ENCODE measurements at places on chromosomes 5 and 9.

GRCh38 chr9:127974769-127975261 lies 6.0 kb downstream of the EEIG1 start:
- no peak for DNase-seq

- DNase-seq, result no peak
Measured at GRCh38 chr5:171425596-171426244, 6.3 kb downstream of the FGF18 start.

DNA sequence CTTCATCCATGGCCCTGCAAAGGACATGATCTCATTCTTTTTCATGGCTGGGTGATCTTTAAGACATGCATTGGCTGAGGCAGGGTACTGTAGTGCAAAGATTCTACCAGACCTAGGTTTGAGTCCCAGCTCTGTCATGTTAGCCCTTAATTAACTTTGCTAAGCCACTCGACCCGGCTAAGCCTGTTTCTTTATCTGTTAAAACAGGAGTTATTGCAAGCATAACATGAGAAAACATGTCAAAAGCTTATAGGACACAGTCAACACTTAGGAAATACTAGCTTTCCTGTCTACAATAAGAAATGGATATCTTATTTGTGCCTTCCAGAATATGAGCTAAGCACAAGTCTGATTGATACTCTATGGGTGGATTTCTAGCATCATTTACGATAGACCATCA lies 92.6 kb downstream of the RASEF start:
- DNase-seq, result no peak

DNA sequence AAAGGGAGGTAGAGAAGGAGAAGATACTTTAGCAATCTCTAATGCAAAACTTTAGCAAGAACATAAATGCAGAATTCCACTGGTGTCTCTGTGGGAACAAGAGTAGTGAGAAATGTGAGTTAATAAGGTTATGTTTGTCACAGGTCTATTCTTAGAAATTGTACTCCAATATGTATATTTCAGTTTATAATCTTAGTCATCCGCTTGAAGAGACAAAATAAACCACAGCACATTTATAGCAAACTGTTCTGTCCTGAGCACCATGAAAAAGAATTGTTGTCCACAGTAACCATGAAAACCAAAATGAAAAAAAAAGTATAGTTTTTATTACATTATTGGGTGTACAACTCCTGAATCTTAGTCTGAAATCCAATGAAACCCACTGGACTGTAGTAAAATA lies 93.6 kb upstream of the TSLP start:
- no peak for DNase-seq

GRCh38 chr5:93596676-93597490 lies 13.9 kb downstream of the NR2F1 start:
- no peak for DNase-seq

- no peak for DNase-seq
Measured at GRCh38 chr5:138698713-138699112, 54.5 kb upstream of the CTNNA1 start.

- DNase-seq, result no peak
Measured at GRCh38 chr5:35890021-35891020, 33.6 kb downstream of the IL7R start.

DNA sequence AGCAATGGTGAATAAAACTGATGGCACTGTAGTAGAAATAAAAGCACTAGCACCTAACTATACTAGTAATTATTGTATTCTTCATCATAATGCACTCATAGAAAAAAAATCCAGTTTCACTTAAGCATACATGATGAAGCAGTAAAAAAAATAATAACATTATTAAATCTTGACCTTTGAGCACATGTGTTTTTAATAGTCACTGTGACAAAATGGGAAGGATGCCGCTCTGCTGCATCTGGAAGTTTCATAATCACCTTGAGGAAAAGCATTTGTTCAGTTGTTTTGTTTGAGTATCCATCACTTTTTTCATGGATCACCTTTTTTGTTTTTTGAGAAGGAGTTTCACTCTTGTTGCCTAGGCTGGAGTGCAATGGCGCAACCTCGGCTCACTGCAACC lies 13.2 kb downstream of the OR2K2 start:
- DNase-seq, result no peak

- no peak for DNase-seq
Measured at GRCh38 chr5:135191084-135191826, 157.2 kb upstream of the PITX1 start.

GRCh38 chr9:128454991-128455390 lies 815 bp upstream of the ODF2 start:
- no peak for DNase-seq

GRCh38 chr5:88760527-88760926 lies 122.5 kb downstream of the MEF2C start:
- DNase-seq, result no peak

GRCh38 chr5:60208716-60209115 lies 315.2 kb upstream of the PDE4D start:
- DNase-seq, result no peak

DNA sequence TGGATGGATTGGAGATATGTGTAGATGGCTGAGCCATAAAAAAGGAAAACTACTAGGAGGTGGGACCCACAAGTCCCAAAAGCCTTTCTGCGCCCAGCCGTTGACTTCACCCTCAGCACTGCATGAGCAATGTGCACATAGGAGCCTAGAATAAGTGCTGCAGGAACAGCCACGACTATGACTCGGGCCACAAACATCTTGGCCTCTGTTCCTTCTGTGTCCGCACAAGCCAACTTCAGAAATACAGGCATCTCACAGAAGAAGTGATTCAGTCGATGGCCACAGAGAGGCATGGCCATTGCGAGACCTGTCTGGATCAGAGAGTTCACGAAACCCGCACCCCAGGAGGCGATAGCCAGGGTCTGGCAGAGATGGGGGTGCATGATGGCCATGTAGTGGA lies 587 bp downstream of the OR2Y1 start:
- DNase-seq, result no peak

DNA sequence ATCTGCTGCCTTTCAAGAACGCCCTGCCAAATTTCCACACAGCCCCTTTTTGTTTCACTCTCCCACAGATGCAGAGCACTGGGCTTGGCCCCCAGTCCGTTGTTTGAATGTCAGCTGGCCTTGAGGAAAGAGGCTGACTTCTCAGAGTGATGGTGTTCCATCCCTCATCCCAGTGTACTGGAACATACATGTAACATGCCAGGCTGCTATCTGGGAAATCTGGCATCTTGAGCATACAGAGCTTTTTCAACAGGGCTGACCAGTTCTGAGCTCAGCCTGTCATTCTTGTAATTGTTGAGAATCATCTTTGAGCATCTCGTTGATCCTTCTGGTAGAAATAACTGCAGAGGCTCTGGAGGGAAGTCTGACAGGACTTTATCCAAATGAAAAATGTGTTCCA lies 2.8 kb downstream of the GALNT10 start:
- no peak for DNase-seq

DNA sequence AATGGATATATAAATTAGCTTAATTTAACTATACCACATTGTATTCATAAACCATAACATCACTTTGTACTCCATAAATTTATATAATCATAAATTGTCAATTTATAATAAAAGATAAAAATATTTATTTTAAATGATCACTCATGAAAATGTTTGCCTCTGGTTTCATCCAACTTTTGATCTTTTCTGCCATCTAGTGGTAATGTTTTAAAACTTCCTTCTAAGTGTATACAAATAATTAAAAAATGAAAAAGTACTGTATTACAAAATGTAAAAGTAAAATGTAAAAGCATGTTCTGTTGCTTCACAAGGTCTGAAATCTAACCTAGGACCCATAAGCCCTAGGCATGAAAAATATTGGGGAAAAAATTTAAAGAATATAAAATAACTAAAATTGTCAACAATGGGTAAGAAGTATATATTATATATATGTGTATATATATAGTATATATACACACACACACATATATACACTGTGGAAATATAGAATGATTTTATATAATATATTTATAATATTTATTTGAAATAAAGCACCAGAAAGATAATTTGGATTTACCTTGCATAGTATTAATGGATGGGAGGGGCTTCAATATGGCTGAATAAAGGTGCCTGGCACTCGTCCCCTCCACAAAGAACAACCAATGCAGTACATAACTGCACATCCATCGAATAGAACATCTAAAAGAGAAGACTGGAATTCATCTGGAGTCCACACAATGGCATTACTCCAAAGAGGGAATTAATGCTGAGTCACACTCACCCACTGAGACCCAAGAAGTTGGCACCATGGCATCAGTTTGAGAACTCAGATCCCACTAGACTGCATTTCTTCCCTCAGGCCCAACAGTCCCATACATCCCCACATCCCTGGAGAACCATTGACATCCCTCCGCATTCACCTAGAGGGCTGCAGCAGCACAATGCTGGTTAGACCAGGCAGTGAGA lies 32.5 kb downstream of the ANXA1 start:
- no peak for DNase-seq

DNA sequence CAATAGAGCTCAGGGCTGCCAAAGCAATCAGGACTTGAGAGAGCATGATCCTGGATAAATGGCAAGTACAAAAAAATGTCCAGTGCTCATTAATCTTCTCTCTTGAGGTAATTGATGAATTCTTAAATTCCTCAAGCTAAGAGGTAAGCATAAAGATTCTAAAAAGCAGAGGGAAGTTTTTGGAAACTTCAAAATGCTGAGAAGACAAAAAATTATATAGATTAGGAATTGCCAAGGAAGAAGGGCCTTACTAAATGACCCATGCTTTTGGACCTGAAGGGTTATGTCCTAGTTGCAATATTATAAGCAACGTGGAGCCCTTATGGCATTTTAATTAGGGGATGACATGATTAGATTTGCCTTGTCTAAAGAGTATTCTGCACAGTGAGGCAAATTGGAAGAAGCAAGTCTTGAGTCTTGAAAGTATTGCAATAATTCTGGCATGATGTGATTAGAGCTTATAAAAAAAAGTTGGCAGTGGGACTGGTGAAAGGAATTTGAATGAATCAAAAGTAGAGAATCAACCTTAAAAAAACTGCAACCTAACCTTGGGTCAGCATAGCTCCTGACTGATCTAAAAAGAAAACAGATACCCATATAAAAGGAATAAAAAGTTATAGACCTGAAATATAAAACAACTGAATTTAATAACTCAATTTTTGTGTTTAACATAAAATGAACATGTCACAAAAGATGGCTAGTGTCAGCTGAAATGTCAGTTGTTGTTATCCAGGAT lies 323.8 kb upstream of the ARRDC3 start:
- no peak for DNase-seq

GRCh38 chr9:77224746-77225312 lies 47.5 kb downstream of the VPS13A start:
- DNase-seq, result no peak

DNA sequence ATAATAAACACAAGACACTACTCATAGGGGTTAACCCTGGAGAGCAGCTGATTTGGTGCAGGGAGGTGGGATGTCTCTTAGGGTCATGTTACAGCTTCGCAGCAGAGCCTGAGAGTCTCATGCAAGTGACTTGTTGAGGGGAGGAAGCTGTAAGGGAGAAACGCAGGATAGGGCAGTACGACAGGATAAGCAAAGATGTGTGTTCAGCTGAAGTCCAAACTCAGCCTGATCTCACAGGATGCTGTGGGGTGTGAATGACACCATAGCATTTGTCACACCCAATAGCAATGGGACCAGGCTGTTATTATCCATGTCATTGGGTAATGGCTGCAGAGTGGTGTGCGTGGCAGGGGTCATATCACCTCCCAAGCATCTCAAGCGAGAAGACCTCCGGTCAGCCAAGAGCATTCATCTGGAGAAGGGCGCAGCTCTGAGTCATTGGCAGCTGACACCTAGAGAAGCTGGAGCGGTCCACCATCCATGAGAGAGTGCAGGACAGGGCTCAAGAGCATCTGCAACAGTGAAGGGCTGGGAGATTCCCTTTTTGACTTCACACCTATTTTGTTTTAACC lies 49.2 kb upstream of the RPL26L1 start:
- no peak for DNase-seq

GRCh38 chr5:171581781-171582180 lies 162.3 kb downstream of the FGF18 start:
- no peak for DNase-seq

DNA sequence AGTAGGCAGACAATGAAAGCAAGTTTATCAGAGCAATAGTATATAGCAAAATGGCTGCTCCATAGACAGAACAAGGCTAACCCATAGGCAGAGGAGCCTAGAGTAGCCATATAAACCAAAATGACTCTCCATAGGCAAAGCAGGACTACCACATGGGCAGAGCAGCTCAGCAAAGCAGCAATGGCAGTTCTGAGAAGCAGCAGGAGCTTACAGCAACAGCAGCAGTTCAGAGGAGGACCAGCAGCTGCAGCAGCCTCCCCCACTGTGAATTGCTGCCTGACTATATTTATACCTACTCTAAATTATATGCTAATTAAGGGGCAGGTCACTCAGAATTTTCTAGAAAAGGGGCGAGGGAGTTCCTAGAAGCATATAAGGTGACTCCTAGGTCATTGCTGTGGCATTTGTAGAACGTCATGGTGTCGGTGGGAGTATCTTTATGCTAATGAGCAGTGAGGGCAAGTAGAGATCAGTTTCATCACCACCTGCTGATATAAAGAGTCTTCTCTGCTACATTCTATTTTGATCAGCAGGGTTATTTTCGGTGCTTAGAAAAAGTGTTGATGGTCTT lies 1115.5 kb downstream of the DTWD2 start:
- no peak for DNase-seq

Measured in esophagus squamous epithelium (tissue), 5 donors.